ENCODE measurements at places on chromosomes 5 and 9.

- no peak for DNase-seq
Measured at GRCh38 chr5:154371687-154372086, 74.1 kb upstream of the SAP30L start.

DNA sequence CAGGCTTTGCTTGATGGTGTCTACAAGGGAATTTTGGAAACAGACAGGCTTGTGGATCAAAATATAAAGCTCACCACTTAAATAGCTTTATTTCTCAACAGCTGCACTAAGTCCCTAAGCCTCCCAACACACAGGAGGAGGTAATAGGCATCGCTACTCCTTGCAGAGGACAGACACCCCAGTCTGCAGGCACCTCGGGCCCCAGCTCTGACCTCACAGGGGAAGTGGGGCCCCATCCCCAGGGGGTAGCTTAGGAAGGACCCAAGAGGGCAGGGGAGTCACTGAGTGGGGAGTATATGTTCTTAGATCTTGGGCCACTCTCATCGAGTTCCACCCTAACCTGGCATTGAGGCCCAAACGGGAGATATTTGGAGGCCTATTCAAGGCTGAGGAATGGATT lies 66.7 kb upstream of the XPA start:
- DNase-seq = no peak

DNA sequence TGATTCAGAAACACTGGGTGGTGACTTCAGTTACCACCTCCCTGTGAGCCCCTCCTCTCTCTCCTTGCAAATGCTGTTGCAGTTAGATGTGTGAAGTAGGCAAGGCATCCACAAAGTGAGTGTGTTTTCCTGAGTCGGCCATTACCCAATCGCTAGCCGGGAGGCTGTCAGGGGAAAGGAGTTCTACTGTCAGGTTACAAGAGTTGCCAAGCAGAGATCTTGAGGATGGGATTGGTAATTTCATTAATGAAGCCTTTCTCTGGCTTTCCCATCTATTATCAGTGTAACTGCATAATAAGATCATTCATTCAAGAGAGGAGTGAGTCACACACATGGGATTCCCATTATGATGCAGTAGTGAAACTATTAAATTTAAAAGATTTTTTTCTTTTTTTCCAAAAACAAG lies 106.9 kb downstream of the GLDC start:
- DNase-seq = no peak

GRCh38 chr5:131081913-131082488 lies 83.1 kb downstream of the HINT1 start:
- no peak for DNase-seq

DNA sequence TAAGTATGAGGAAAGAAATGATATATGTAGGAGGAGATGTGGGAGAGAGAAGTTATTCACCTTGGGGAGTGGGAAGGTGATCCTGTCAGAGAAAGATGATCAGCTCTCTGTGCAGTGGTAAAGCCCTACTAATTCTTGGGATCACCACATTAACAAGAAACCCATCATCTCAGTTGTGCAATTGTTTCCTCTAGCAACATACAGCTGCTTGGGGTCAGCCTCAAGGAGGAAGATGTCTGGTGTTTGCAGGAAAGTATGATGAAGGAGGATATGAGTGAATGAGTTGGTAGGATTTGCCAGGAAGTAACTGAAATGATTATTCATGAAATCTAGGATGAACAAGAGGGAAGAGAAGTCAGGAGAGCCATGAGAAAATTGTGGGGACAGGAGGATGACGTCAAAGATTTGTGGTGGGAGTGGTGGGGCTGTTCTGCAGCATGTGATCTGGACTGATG lies 50.1 kb downstream of the TNFSF8 start:
- no peak for DNase-seq

DNA sequence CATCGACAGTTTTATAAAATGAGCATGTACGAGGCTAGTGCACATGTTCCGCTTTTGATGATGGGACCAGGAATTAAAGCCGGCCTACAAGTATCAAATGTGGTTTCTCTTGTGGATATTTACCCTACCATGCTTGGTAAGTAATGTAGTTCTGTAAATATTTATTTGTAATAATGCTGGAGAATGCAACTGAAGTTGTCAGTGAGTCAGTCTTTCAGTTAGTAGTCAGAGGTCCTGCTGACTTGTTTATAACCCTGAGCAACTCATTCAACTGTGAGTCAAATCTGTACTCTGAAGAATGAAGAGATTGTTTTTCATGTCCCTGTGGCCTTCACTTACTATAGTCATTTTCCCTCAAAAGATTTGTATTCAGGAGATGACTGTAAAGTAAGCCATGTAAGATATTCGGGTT lies 28.4 kb upstream of the GPR150 start:
- no peak for DNase-seq

- DNase-seq = no peak
Measured at GRCh38 chr9:104263942-104264341, 169.8 kb downstream of the SMC2 start.

- no peak for DNase-seq
Measured at GRCh38 chr9:96567203-96567700, 52.4 kb downstream of the CDC14B start.

GRCh38 chr5:79612667-79613198 lies 492 bp downstream of the TENT2 start:
- DNase-seq = no peak

GRCh38 chr5:61599370-61600122 lies 267.5 kb downstream of the ZSWIM6 start:
- no peak for DNase-seq

GRCh38 chr9:33080534-33080933 lies 4.1 kb upstream of the SMU1 start:
- DNase-seq = no peak

DNA sequence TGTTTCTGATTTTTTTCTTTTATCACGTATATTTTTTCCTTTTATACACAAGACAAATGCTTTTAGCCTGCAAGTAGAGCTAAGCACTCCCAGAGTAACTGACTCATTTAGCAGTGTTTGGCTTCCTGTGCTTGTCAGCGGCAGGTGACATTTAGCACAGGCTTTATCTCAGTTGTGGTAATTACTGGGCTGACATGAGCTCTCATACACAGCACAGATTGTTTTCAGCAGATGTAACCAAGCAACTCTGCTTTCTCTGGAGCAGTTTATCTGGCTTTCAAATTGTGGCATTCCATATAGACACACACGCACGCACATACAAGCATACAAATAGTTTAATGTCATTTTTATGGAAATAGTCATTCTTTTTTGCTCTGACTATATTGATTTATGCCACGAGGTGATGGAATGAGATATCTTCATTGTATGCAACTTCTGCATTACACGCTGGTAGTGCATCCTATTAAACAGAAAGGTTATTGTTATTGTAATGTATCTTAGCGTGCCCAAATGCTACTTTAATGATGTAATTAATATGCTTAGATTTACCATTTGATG lies 379.0 kb upstream of the GRAMD2B start:
- DNase-seq = no peak

Data from coronary artery (tissue), 2 donors.